ENCODE measurements at places on chromosomes 5 and 9. TPM values are rescaled to one million over a fixed set of nuclear protein-coding genes. Genes with fewer than 3 reads are reported as not detected.

The FOXD4L6 gene
- total RNA-seq, result 0.21 TPM

The IL13 gene
- not detected for total RNA-seq

The SPATA31D1 gene
- not detected for total RNA-seq

The CTSL gene
- 30.4 TPM for total RNA-seq

The ZNF618 gene
- total RNA-seq, result 22.1 TPM

The TRAPPC13 gene
- total RNA-seq, result 20.1 TPM

The PCDHGB5 gene
- total RNA-seq, result 15.7 TPM

- DNase-seq, result no peak
Measured at GRCh38 chr9:98356953-98357690, 101.7 kb upstream of the TBC1D2 start.

DNA sequence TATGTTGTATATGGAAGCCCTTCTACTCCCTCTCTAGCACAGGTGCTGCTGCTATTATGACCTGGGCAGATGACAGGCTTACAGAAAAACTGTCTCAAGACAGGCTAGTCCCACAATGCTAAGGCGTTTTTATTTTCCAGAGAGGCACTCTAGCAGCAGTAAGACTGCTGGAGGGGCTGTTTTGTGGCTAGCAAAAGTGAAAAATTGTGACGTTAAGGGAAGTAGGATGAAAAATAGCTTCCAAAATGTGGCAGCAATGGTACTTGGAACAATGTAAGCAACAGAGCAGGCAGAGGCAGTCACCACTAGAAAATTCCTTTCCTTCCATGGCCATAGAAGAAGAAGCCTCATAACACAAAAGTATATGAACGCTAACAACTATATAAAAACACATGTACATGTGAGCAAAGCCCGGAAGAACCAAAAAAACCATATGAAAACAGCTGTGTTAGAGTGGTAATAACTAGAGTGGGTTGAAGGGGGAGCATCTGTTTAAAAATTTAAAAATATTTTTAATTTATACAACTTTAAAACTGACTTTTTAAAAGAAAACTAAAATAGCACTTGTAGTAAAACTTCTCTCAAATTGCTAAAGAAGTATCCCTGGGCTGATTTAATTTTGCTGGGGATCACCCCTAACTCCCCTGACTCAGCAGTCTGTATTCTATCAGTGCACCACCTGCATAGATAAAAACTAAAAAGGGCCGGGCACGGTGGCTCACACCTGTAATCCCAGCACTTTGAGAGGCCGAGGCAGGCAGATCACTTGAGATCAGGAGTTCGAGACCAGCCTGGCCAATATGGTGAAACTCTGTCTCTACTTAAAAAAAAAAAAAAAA, 30.6 kb downstream of the CLINT1 start:
- no peak for DNase-seq

- peak; percentile 18 for DNase-seq
Measured at GRCh38 chr5:130337179-130337888, 433.1 kb downstream of the CHSY3 start.

GRCh38 chr5:167982-168660, 23.2 kb upstream of the LRRC14B start:
- no peak for DNase-seq

DNA sequence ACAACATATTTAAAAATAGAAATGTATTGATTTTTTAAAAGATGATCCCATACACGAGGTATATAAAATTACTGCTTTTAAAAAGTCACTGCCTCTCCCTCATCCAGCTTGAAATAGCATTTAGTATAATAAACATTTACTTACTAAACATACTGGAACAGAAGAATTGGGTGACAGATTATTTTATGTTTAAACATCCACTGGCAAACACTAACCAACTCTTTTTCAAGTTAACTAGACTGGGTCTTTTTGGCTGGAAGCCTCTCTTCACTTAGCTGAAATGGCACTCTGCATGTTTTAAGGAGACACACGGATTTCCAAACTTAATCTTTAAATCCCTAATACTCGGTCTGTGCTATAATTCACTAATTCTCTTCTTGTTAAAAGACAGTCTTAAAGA, 19.0 kb downstream of the CTXN3 start:
- DNase-seq, result no peak

GRCh38 chr5:82387819-82388166, 109.6 kb upstream of the RPS23 start:
- DNase-seq, result no peak

- no peak for DNase-seq
Measured at GRCh38 chr5:115602591-115603125, 379 bp upstream of the TICAM2 start.

DNA sequence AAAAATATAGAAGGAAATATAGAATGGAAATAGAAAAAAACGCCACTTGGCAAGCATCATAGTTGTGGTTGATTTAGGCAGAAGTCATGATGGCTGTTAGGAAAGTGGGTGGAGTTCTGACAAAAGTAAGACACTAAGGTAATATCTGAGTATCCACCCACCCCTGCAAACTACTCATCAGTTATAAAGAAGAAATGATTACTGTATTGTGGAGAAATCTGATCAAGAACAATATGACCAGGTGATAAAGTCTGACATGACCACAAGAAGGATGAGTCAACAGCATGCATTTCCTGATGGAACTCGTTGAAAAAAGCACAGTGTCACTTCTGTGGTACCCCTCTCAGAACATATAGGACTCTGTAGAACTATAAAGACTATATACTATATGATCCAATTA, 343.4 kb upstream of the PAPPA start:
- no peak for DNase-seq

- DNase-seq, result no peak
Measured at GRCh38 chr5:115243412-115243811, 19.3 kb downstream of the PGGT1B start.

DNA sequence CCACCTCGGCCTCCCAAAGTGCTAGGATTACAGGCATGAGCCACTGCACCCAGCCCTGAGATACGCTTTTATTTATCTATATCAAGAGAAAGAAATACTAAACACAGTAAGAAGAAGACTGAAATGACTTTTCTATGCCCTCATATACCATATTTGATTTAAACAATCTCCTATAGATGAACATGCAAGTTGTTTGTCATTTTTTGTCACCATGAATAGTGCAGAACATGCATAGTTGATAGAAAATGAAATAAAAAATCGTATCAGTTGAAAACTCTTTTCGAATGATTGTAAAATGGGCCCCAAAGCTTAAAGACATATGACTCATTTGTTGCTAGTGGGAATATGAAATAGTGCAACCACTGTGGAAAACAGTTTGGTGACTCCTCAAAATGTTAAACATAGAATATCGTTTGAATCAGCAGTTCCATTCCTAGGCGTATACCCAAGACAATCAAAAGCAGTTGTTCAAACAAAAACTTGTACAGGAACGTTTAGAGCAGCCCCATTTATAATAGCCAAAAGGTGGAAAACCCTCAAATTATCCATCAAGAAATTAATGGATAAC, 61.4 kb upstream of the ANKH start:
- DNase-seq, result no peak

DNA sequence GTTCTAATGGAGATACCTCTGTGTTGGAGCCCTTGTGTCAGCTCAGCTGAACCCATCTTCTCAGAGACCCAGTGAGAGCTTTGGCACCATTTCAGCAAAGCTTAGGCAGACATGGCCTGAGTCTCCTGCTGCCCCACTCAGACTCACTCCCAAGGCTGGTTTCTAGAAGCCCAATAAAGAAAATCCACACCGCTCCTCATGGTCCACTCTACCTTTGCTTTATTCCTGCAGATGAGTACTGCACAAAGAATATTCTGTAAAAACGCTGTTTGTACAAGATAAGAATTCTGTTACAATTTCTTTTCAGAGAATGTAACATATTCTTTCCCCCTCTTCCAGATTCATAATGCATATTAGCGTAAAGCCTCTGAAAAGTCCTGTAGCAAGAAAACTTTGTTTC, 129.3 kb downstream of the C5orf15 start:
- DNase-seq, result no peak

GRCh38 chr9:136238342-136238732, 7.3 kb downstream of the QSOX2 start:
- DNase-seq, result no peak

DNA sequence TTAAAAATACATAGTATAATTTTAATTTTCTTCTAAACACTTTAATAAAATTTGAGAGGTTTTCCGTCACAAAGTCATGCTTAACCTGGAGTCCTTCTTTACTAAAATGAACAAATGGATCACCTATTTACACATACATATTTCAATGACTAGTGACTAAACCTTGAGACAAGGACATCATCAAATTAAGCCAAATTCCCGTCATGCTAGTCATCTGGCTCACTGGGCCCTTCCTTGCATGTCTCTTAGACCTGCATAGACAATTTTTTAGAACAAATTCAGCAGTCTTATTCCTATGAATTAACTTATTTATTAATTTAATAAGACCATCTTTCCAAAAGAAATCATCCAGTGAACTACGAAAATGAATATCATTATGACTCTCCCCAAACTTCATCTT, 26.6 kb downstream of the ERAP2 start:
- DNase-seq, result no peak

DNA sequence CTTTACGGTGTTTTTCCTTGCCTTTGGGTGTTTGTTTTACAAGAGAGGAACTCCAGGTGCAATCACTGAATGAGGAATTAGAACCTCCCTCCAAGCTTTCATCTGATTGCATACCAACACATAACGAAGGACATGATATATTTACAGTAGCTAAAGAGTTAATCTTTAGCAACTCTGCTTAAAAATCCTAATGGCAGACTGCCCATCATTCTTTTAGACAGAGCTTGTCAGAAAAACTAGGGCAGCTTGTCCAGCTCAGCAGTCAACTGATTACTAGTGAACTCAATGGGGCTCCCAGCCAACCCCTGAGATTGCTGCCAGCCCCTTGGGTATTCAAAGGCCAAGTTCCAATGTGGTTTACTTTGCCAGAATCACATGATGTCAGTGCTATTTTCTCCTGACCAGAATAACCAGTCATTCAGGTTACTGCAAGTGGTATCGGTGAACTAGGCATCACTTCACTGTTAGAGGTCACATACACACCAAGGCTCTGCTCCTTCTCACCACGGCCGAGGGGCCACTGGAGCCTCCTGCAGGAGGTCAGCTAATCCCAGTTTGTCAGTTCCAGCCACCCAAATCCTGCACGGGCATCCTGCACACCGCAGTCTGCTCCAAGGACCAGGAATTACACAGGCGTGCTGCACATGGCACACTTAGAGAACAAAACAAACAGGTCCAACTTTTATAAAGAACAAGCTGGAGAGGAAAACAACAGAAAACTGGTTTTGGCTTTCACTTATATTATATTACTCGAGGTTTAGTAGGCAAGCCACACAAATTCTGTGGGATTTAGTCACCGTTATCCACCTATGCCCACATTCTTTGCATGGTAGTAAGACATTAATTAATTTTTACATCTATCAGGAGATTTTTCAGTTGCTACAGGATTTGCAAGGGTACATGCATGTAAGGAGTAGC, 62.5 kb downstream of the NFIB start:
- peak; percentile 65 for DNase-seq

GRCh38 chr5:122723606-122724352, 51.1 kb upstream of the SNX2 start:
- peak; percentile 23 for DNase-seq

DNA sequence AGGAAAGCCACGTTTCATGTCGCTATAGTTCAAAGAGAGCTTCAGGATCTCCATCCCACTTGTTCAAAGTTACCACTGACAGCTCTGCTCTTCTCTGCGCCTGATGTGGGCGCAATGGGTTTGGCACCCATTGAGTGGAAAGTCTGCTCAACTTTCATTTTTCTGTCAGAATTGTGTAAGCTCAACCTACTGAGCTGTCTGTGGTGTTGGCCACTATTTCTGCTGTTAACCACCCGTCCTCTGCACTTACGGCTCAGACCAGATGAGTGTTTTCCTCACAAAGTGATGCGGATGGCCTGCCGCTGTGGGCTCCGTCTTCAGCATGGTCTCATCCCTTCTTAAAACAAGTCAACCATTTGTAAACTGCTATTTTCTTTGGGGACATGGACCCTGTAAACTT, 131.2 kb downstream of the WNK2 start:
- DNase-seq, result no peak

- DNase-seq, result no peak
Measured at GRCh38 chr5:98898743-98899142, 30.1 kb downstream of the CHD1 start.

- no peak for DNase-seq
Measured at GRCh38 chr9:88732128-88732527, 197.2 kb downstream of the NXNL2 start.

GRCh38 chr5:169655353-169655752, 18.3 kb downstream of the DOCK2 start:
- no peak for DNase-seq

Measured in GM23338 (cell line).